ENCODE measurements at places on chromosomes 11 and 22.

DNA sequence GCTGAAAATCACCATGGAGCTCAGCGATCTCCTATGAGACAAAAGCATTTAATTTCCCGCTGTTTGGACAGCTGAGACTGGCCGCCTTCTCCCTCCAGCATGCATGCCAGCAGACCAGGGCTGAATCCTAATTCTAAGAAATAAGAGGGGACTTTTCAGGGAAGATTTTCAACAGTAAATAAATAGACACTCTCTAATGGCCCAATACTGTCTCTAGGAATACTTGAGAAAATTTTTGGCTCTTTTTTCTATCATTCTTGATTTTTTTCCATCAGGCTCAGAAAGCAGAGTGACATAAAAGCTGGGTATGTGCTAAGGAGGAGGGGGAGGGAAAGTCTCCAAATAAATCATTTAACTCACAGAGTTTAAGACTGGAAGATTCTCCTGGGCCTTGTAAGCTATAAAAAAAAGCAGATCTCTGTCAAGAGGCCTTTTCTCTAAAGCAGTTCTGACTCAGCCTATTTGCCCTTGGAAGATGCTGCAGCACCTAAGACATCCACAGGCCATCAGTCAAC is 17.6 kb upstream of the SPON1 start:
- no peak for DNase-seq

DNA sequence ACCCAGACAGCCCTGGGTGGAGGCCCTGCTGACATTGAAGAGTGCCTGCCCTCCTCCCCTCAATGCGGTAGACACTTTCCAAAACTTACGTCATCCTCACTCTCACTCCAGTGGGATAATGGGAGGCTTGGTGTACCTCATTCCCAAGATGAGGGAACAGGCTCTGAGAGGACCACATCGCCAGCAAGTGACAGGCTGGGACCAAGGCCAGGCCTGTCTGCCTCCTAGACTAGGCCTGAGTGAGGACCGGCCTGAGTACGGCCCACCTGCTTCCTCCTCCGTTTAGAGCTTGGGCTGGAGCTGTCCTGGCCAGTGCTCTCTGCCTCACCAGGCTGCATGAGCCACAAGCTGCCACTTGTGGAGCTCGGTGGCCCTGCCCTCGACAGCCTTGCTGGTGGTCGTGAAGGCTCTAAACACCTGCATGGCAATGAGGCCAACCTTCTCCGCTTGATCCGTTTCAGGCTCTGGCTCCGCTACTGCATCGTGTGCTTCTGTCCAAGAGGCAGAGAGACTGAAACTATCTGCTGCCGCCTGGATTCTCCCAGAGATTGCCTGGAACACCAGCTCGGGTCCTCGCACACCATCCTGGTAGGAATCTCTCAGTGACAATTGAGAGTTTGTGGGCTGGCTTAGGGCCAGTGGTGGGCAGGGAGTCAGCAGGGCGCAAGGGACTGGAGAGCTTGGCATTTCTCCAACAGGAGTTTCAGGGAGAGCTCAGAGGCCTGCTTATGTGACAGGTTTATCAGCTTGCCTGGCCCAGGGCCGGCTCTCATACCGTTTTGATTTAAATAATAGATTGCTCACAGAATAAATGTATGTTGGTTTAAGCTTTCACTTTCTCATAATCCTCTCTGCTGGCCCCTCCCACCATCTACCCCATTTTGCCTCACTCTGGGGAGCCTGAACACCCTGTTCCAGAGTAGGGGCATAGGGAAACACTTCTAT is 9.4 kb downstream of the LRRC75B start:
- no peak for DNase-seq

GRCh38 chr11:79493555-79494171 is 52.8 kb upstream of the TENM4 start:
- DNase-seq = peak; percentile 27

GRCh38 chr11:15969701-15970329 is 386.5 kb downstream of the SOX6 start:
- DNase-seq = no peak

DNA sequence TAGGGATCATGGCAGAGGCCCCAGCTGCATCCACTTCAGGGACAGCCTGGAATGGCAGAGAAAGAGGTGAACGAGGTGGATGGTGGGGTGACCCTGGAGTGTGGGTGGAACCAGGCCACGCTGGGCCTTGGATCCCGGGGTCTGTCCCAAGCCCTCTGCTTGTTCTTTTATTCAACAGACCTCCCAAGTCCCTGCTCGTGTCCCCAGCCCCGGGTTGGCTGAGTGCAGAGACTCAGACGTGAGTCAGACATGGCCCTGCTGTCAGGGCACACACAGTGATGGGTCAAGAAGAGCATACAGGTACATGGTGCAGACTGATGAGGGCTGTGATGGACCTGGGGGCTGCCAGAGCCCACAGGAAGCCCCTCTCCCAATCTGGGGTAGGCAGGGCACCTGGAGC is 6.6 kb downstream of the ARHGAP8 start:
- DNase-seq = no peak

Data from stimulated activated effector memory CD8-positive, alpha-beta T cell treated with anti-CD3 and anti-CD28 coated beads, Interleukin-12 subunit alpha, Interleukin-12 subunit beta, amount 100 ng/mL, for 72 hours (primary cell).